ENCODE measurements at places on chromosomes 7 and 10. TPM values are rescaled to one million over a fixed set of nuclear protein-coding genes. Genes with fewer than 3 reads are reported as not detected.

DNA sequence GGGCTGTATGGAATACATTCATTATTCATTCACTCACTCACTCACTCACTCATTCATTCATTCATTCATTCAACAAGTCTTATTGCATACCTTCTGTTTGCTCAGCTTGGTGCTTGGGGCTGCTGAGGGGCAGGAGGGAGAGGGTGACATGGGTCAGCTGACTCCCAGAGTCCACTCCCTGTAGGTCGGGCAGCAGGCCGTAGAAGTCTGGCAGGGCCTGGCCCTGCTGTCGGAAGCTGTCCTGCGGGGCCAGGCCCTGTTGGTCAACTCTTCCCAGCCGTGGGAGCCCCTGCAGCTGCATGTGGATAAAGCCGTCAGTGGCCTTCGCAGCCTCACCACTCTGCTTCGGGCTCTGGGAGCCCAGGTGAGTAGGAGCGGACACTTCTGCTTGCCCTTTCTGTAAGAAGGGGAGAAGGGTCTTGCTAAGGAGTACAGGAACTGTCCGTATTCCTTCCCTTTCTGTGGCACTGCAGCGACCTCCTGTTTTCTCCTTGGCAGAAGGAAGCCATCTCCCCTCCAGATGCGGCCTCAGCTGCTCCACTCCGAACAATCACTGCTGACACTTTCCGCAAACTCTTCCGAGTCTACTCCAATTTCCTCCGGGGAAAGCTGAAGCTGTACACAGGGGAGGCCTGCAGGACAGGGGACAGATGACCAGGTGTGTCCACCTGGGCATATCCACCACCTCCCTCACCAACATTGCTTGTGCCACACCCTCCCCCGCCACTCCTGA is 2.4 kb downstream of the EPO start:
- no peak for DNase-seq

The DLX5 gene
- not detected for total RNA-seq

DNA sequence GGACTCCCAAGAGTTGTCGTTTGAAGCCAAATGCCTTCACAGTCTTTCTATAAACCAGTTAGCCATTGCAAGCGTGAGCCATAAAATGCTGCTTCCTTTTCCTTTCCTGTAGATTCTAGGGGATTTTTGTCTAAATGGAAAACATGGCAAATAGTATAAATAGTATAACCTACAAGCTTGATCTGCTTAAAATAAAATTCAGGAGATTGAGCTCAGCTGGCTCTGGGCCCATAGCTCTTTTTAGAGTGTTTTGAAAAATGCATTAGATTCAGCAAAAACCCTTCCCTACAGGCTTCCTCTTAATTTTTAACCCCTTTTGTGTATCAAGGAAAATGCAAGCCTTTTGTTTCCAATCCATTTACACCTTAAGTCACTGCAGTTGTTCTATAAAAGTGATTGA is 190.1 kb upstream of the GDF10 start:
- no peak for DNase-seq

The TAS2R41 gene
- not detected for total RNA-seq

DNA sequence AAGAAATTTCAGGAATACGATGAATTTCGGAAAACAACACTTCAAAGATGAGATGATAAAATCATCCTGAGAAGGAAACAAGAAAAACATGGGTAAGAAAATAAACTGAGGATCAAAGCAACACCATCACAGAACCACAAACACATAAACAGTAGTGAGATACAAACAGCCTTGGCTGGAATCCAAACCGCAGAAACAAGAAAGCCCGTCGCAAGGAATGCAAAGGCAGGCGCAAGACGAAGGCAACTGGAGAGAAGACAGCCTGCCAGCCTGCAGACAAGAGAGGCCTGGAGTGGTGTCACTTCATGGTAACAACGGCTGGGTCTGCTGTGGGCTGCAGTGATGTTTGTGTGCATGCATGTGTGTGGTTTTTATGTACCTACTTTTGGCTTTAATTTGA is 61.8 kb upstream of the DRGX start:
- no peak for DNase-seq

- no peak for DNase-seq
These were observed 31.5 kb downstream of the TMEM248 start for GRCh38 chr7:66952343-66953043.

The BTBD16 gene
- total RNA-seq: not detected

DNA sequence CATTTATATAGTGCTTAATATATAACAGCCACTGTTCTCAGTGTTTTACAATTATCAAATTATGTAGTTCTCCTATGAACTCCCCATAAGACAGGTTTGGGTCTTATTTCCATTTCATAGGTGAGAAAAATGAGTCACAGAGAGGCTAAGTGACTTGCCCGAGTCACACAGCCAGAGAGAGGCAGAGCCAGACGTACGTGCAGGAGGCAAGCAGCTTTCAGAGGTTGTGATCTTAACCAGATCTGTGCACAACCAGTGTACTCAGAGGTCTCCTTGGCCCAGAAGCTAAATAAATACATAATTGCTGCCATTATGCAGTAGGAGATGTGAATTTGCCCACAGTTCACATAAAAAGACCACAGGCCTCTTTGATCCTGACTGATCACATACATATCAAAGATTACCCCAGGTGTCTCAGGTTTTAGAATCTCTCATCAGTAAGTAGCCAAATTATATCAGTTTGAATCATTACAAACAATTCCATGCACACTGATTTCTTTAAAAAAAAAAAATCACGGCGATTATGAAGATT is 304.7 kb upstream of the AOAH start:
- no peak for DNase-seq

The LIPN gene
- 0.22 TPM for total RNA-seq

DNA sequence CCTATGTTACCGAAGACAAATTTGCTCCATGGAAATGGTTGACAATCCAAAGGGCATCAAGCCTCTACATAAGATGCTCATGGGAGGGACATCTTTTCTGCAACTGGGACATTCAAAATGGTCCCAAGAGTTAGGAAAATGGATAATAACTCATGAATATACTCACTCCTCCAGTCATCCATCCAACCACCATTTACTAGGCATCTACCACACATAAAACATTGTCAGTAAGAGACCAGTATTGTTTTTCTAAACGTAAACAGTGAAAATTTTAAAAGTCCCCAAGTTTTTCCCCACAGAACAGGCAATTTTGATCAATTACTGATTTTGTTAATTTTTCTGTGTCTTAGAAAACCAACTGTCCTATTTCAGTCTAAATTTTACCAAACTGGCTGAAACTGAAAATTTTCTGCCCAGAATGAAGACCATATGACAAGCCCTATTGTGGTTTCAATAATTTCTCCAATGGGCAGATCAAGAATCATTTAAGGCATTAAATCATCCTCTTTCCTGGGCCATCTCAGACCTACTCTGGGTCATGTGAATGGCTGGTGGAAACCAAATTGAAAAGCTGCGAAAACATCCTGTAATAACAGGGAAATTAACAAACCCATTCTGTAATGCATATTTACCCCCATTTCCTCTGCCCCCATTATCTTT is 24.2 kb downstream of the PIK3AP1 start:
- no peak for DNase-seq

- no peak for DNase-seq
These were observed 173.6 kb downstream of the ARL4A start for GRCh38 chr7:12861070-12861469.

DNA sequence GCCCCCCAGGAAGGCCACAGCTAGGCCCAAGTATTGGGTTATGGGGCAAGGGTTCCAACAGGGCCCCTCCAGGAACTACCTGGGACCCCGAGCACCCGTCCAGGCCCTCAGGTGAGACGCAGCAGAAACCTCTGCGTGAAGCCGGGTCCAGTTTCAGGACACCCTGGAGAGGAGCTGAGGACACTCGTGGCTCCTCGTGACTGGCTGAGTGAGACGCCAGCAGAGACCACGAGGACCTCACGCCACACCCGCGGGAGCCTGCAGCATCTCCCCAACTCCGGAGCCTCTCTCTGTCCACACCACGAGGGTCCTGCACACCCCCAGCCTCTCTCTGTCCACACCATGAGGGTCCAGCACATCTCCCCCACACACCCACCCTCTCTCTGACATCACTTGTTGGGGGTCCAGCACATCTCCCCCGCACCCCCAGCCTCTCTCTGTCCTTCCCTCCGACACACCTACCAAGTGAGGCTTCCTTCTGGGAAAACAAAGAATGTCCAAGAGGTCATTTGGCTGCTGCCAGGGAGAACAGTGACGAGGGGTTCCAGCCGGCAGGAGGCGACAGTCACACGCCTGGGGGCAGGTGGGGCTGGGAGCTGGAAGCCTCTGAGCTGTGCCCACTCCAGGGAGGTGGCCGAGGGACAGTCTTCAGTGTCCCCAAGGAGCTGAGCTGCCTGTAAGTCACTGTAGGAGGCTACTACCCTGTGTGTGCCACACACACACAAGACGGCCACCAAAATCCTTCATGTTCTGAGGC is 46.1 kb upstream of the PPP2R2D start:
- no peak for DNase-seq

DNA sequence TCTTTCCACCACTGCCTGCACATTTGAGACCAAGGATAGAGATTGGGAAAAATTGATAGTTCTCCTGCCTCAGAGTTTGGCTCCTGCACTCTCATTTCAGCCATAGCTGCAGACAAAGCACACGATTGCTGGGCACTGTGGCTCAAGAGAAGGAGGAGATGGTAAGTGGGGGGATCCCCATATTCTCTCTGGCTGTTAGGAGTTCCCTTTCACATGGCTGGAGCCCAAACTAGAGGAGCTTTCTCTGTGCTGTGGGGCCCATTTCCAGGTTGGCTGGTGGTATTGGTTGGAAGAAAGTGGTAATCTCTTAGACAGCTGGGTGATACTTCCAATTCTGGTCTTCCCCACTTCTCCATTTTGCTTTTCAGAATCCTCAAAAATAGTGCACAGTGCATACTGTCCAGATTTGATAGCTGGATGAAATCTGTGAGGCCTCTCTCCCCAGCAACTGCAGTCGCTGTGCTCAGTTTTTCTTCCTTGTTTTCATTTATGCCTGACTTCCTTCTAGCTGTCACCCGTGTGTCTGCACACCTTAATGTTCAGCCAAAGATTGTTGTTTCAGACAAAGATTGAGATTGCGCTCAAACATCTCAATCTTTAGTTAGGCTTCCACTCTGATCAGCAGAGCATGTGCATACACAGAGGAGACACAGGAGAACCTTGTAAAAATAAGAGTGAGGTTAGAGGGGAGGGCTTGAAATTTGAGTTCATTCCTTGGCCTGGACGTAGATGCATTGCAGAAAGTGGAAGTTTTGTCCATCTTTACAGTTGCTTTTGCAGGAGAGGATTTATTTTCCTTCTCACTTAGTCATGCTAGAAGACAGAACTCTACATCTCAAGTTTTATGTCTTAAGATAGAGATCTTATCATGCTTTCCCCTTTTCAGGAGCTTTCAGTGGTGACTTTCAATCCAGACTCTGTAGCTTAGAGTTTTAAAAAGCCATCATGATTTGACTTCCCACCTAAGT is 28.6 kb downstream of the RABGEF1 start:
- no peak for DNase-seq

The MYH16 gene
- total RNA-seq: not detected

Data from left ventricle myocardium superior (tissue), 1 donor.